ENCODE measurements at places on chromosomes 5 and 9.

DNA sequence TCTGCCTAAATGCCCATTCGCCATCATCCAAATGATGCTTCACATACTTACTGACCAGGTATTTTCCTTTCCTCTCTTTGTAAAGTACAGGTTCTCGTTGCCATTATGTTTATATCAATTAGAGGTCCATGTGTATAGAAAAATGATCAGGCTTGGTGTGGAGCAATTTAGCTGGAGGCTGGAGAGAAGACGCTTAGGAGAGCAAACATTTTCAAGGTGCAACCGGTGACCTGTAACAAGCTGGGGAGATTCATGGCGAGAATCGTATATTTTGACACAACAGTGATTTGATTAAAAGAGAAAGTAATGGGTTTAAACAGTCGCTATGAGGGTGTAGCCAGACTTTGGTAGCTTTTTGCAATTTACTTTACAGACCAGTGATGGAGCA, 170.9 kb upstream of the TBCA start:
- no peak for DNase-seq

- no peak for DNase-seq
Measured at GRCh38 chr9:22379272-22379671, 67.4 kb upstream of the DMRTA1 start.

- DNase-seq: no peak
Measured at GRCh38 chr9:102550266-102550665, 444.9 kb upstream of the CYLC2 start.

DNA sequence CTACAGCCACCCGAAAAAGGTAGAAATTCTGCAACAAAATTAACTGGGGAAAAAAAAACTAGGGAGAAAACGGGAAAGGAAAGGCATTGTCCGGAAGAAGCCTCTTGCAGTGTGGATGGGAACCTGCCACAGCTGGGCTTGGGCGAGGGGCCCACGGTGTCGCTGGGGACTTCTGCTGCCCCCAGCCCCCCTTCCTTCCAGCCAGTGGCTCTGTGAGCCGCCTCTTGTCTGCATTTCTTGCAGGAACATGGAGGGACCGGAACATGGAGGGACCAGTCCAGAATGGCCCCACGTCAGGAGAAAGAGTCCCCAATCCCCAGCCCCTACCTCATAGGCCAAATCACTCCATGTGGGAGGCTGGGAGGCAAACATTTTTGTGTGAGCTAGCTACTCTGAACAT, 36.9 kb upstream of the EXOC3 start:
- DNase-seq: no peak

GRCh38 chr5:6083311-6083978, 294.9 kb downstream of the MED10 start:
- no peak for DNase-seq

DNA sequence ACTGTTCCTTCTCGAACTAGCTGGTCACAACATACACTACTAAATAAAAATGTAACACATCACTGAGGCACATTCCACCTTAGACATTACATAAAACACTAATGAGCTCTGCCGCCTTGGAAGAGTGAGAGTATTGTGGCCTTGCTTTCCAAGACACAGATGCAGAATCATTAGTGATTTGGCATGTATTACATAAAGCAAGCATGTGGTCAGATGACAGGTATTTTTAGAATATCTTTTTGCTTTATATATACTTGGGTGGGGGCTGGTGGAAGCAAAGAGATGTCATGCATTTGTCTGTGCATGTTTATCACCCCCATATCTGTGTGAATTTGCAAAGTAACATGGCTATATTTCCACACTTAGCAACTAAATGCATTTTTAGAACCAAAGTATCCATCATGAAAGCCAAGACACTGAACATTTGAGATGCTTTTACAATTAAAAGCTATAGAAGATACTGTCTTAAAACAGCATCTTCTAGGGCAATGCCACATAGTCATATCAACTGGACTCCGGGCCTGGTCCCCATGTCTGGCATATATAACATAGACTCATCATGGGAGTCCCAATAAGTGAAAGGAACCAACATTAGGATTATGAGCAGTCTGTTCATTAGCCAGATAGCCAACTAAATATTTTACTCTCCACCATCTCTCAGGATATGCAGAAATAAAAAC, 213.5 kb downstream of the MEF2C start:
- no peak for DNase-seq

- no peak for DNase-seq
Measured at GRCh38 chr9:127751269-127752054, 16.4 kb upstream of the TOR2A start.

DNA sequence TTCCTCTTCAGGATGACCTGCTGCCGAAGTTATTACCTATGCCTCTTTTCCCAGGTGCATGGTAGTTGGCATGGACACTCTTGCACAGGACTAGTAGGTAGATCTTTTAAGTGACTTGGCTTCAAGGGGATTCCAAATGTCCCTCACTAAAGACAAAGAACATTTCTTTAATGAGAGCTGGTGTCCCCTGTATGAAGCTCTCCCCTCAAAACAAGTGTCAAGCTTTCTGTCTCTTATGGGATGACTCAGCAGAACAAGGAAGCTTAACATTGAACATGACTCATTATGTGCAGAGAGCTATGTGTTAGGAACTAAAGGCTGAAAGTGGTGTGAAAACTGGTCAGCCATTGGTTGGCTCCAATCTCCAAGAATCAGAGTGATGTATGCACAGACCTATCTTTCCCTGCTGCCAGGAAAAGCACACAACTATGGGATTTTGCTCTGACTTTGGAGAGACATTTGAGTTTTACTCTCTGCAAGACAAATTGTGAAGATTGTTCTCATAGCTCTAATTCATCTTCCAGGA, 120.5 kb downstream of the PRDM6 start:
- no peak for DNase-seq

DNA sequence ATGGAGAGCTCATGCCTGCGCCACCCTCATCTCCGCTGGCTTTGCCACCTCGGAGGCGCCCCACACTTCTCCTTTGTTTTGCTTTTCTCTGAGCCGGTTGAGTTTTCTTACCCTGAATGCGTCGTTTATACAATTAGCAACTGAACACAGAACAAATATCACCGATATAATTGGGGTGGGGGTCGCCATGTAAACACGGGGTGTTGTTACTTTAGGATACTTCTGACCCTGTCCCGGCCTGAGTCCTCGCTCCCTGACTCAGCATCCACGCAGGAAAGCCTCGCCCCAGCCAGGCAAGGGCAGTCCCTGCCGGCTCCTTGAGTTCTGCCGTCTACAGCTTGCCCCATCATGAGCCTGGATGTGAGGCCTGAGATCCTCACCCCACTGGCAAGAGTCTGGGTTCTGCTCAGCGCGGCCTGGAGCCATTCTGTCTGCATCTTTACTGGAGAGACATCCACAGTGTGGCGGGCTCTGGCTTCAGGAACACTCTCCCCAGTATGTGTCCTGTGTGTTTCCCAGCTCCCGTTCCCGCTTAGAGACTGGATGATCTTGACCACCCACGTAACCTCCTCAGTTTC, 5.5 kb downstream of the NKX2-5 start:
- DNase-seq: no peak
